Foreskin melanocyte (primary cell): ENCODE measurements at places on chromosomes 13 and 19.

- no peak for DNase-seq
Observed at GRCh38 chr13:70520275-70521036, 412.2 kb upstream of the KLHL1 start.

- DNase-seq, result no peak
Observed at GRCh38 chr19:50420808-50421207, 2.1 kb downstream of the SPIB start.

DNA sequence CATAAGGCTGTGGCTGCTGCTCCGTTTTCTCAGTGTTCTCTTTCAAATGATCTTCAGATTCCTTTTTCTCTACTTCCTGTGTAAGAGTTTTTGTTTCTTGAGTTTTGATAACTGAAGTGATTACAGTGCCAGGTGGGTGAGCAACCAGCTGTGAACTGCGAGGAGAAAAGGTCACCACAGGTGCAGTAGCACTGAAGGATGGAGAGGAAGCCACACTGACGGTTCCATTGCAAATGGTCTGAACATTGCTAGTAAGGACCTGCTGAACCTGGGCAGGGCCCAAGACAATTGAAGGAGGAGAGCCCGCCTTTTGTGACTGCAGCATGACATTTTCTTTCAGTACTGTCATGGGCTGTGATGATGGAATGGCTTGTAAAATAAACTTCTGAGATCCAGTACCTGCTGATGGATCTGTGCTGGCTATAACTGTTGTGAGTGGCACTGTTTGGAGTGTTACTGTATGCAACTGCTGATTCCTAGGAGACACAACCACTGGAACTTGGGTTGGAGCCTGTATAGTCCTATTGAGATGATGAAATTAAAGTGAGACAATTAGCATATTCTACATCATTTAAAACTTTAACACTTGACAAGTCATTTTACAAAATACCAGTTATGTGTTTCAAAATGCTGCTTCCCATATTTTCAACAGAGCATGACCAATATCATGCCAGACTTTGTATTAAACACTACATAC lies 85.5 kb downstream of the ELF1 start:
- DNase-seq, result no peak

- DNase-seq, result no peak
Observed at GRCh38 chr13:106722620-106723019, 154.7 kb upstream of the ARGLU1 start.

DNA sequence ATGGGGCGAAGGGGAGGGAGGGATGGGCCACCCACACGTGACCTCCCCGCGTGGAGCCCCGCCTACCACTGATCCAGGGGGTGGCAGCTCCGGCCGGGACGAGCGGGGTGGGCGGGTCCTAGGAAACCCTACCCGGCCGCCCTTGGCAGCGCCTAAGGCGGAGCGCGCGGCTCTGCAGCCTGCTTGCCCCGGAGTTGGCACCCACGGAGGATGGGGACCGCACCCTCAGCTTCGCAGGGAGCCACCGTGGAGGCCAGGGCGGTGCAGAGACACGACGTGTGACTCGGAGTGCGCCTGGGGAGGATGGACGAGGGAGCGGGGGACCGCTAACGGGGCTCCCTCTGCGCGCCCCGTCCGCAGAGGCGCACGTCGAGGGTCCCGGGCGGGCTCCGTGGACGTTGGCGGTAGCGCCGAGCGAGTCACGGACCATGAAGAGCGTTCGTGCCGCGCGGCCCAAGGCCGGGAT lies at the start of gene RGS9BP:
TSS of gene RGS9BP (plus strand) at position 129 of the 466 bp plus-strand sequence. CDS start 416 bp downstream, outside the sequence.
- DNase-seq, result no peak

GRCh38 chr19:4174213-4174894 lies 8.0 kb downstream of the SIRT6 start:
- DNase-seq, result no peak

DNA sequence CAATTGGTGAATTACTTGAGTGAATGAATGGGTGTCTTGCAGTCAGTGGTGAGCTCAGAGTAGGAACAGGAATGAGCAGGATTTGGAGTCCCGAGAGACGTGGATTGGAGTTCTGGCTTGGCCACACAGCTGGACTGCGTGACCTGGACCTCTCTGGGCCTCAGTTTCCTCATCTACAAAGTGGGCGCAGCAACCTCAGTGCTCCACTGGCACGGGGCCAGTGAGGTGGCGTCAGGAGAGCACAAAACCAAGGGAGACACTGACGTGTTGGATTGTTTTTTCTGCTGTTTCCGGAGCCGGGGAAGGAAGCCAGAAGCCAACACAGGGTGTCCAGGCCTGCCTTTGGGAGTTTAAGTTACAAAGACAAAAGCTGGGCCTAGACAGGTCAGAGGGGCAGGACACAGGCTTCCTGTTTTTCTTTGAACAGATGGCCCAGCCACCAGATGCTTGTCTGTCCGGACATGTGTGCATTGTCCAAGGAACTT lies 6.5 kb upstream of the DOCK6 start:
- no peak for DNase-seq

DNA sequence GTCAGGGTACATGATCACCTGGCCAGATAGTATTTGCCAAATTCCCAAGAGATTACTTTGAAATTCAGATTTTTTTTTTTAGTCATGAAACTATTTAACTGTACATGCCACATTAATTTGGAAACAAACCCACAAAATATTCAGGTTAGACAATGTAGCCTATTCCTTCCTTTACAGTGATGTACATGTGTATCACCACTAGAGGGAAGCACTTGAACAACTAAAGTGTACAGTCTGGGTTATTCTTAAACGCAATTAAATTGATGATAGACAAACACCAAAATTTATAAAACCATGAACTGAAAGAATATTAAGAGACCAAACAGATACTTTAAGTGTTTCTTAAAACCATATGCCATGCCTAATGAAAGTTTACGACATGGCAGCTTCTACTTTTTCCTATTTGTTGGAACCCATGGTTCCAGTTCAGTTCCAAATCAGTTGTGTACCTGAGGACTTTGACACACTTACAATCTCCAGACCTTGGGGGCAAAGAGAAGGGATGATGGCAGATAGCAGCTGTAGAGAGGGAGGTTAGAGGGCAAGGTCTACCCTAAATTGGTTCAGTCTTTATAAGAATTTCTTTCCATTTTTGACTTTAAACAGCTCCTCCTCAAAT lies 52.8 kb downstream of the TNFSF13B start:
- DNase-seq, result peak; percentile 24

DNA sequence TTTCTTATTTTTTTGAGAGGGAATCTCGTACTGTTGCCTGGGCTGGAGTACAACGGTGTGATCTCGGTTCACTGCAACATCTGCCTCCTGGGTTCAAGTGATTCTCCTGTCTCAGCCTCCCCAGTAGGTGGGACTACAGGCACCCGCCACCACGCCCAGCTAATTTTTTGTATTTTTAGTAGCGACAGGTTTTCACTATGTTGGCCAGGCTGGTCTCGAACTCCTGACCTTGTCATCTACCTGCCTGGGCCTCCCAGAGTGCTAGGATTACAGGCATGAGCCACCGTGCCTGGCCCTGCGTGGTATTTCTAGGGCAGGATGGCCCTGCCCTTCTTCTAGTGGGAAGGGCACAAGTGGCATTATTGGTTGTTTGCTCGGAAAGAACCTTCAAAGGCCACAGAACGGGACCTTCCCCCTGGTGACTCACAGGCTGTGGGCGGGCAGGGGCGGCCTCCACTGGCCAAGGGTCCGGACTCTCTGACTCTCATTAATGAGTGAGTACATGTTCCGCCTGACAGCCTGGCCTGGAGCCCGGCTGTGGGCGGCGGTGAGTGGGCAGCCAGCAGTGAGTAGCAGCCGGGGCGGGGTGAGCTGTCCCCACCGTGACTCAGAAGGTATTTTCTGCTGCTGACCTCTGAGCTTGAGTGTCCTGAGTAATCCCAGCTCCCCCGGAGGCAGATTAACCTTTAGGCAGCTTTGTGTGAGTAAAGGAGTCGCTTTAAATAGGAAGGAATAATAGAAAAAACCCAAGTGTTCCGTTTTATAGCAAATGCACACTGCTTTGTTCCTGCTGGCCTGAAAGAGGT lies 5.1 kb downstream of the DOT1L start:
- peak; percentile 90 for DNase-seq

- no peak for DNase-seq
Observed at GRCh38 chr13:23212671-23213070, 31.9 kb downstream of the SGCG start.

DNA sequence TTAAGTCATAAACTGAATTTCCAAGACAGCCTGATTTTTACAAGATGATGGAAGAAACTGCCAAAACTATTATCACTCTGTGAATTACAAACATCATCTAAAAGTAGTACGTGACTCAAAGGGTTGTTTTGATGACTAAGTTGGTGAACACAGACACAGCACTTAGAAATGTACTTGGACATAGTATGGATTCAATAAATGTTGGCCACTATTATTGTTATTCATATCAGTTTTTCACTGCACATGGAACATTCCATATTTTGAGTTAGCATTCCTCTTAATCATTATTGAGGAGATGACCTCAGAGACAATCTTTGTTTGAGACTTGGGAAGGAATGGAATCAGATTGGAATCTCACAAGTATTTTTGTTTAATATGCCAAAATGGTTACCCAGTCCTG lies 172.9 kb downstream of the OXGR1 start:
- DNase-seq, result no peak

DNA sequence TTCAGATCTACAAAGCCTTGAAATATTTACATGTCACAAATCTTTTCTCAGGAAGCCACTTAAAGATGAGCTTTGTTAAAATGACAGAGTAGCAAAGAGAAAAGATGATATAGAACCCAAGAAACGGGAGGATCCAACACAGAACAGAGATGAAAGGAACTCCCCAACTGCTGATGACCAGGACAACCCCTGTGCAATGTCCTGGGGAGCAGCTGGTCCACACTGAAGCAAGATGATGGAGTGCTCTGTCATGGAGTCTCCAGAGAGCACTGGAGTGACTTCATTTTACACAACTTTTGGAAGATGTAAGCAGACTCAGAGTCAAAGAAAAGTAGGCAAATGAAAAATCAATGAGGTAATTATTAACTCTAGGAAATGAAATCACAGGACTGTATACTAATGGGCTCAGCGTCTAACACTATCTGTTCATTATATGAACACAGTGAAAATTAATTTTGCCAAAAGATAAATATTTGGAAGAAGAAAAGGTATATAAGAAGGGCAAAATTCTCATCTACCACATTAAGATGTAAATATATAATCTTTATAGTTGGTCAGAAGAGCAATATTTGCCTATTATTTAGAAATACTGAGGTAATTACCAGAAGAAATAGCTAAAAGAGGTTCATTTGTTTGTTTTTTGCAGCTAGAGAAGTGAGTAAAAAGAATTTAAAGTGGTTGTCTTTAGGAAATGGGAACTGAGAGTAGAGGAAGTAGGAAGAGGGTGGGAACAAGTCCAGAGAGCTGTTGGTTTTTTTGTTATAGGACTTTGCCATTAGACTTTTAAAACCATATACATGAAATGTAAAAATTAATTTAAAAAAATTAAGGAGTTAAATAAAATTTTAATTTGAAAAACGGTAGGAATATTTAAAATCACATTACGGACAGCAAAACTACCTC lies 30.5 kb downstream of the MTRF1 start:
- DNase-seq, result no peak

GRCh38 chr19:45153339-45154063 lies 7.3 kb downstream of the NKPD1 start:
- no peak for DNase-seq

GRCh38 chr13:81458170-81458569 lies 1117.2 kb upstream of the SPRY2 start:
- no peak for DNase-seq

DNA sequence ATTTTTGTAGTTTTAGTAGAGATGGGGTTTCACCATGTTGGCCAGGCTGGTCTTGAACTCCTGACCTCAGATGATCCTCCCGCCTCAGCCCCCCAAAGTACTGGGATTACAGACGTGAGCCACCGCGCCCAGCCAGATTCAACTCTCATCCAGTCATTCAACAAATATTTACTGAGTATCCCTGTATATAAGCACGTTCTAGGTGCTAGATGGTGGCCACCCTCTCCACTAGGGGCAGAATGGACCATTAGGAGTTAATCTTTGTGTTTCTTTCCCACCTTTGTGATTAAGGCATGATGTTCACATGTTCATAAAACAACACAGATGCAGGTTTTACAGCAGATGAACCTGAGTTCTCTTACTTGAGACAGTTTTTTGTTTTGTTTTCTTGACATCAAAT lies 7.3 kb downstream of the SHKBP1 start:
- DNase-seq, result no peak

DNA sequence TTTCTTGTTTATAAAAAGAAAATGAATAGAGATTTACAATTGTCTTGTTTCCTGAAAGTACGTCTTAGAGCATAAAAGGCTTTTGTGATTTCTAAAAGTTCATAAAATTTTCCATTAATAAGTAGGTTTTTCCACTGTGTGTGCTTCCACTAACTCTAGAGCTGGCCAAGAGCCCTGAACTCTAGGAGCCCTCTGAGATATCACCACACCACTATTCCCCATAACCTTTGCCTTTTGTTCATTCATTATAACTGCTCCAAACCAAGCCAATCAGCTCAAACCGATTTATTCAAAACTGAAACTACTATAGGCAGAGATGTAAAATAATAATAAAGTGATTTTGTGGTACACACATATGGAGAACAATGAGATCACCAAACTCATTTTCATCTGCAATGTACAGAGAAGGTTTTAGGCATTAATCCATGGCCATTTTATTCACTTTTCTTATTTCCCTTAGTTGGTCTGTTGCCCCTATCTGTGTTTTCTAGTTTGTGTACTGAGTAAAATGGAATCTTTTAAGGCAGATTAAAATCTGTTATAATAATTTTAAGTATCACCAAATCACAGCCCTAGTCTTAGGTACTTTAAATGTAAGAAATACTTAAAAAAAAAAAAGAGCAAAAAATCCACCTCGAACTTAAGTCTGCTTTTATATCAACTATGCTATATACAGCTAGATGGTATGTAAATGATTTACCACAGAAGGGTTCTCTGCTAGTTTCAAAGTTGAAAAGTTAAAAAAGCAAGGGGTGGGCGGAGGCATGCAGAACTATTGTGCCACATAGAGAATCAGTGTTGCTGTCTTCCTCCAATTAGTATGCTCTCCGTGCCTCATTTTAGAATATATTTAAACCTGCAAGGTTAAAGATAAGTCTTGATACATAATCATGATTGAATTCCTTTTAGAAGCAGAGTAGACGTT lies 311.3 kb downstream of the KLF12 start:
- DNase-seq, result peak; percentile 71

- DNase-seq, result no peak
Observed at GRCh38 chr13:36450534-36450933, 18.2 kb downstream of the CCNA1 start.

DNA sequence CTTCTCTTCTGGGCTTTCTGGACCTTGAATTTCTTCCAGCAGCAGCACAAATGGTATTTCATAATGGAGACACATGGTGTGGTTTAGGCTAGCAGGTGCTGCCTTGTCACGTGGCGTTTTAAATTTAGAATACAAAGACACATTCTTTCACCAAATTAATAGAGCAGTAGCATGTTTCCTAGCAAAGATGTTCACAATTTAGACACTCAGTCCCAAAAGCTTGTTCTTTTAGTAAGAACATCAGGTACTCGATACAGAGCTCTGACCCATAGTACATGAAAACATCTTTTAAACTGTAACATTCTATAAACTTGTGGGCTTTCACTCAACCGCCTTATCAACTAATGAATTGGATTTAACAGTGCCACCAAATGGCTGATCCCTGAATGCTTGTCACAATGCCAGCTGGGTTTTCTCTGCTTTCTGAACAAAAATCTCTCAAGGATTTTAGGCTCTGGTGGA lies 290.1 kb downstream of the DCLK1 start:
- DNase-seq, result no peak

- no peak for DNase-seq
Observed at GRCh38 chr19:46381756-46382345, 31.5 kb downstream of the CCDC8 start.
